NCI-H1105 (cell line): ENCODE measurements at places on chromosomes 16 and 17.

DNA sequence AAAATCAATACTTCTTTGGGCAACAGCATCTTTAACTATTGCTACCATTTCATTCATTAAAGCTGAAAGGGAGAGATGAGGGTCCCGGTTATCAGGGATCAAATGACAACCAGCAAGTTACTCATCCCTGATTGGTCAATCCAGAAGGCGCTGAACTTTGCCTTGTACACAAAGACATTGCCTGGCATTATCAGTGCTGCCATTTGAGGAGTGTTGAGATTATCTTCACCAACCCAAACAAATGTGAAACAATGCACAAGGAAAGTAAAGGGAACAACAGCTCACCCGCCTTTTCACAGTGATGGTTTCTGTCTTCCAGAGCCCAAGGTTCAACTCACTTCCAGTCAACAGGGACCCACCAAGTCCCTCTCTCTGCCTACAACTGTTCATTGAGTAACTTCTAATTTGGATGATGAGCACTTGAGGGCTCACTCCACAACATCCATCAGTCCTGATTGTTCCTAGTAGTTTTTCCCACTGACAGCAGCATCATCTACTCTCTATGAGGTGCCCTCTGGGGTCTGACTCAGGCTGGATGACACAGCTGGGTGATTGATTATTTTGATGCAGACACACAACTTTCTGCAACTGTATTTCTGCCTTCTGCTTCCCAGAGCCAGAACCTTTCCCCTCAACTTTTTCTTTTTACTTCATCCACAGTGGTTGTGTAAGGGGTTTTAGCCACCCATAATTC lies 32.0 kb downstream of the LYRM9 start:
- no peak for DNase-seq

GRCh38 chr16:66401610-66402009 lies 25.5 kb upstream of the BEAN1 start:
- DNase-seq: no peak

DNA sequence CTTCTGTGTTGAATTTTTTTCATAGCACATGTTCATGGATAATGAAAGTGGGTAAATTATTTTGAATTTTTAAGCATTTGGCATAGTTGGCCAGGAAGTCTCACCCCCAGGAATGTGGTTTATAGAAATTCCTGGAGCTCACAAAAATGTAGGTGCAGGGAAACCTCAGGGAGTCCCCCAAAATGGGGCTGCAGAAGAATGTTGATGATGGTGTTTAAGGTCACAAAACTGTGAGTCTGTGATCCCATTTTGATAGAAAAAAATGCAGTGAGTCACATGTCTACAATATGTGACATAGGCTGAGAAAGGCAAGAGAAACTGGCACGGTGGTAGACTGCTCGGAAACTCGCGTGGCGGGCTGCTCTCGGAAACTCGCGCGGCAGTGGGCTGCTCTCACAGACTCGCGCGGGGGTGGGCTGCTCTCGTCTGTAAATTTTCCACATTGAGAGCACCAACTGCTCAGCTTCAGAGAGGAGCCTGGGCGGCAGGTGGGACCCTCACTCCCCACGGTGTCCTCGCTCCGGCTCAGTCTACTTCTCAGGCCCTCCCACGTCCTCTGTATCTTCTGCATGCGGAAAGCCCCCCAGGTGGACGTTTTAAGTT lies 18.7 kb upstream of the MC1R start:
- no peak for DNase-seq

DNA sequence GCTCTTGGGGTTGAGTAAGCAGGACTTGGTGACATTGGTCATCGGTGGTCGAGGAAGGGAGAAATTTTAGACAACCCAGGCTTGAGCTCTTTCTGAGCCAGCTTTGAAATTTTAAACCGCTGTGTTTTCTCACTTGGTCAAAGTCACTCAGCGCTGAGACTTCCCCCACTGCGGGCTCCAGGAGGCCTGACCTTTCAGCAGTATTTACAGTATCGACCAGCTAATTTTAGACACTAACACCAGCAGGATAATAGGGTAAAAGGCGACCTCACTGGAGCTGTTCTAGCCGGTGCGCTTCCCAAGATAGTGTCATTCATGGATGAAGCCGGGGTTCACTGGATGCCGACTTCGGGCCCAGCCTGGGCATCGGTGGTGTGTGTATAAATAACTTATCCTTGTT lies 29.7 kb upstream of the WSCD1 start:
- no peak for DNase-seq

GRCh38 chr16:9115277-9115676 lies 23.8 kb downstream of the HAPSTR1 start:
- DNase-seq: no peak

DNA sequence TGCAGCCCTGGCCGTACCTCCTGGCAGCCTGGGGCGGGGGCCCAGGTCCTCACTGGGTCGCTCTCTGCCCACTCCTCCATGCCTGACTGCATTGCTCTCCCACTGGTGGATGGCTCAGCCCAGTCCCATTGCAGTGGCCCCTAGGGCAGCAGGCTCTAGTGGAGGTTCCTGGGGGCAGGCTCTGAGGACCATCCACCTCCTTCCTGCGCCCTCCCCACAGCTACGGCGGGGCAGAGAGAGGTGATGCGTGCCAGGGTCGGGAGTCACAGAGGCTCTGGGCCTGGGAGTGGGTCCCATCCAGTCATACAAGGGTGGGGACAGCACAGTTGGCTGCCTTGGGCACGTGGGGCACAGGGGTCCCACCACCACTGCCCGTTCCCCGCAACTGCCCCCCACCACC lies 44.0 kb upstream of the CLEC19A start:
- no peak for DNase-seq

GRCh38 chr16:88376835-88377726 lies 5.7 kb upstream of the ZNF469 start:
- DNase-seq: no peak

DNA sequence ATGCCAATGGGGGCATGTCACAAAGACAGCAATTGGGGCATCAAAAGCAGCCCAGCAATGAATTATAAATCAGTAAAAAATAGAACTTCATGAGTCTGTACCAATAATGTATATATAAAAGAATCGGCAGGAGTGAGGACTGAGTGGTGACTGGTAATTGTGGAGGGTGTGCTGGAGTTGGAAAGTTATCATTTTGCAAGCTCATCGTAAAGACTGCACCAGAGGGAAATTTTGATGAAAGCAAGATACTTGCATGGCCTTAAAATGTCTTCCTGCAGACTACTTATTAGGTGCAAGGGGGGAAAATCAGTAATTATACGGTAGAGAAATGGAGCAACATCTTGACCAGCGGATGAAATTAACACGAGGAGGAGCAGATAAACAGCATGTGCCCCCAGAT lies 138.9 kb downstream of the AATF start:
- no peak for DNase-seq

- DNase-seq: no peak
These were observed 5.7 kb downstream of the CSNK1D start for GRCh38 chr17:82267575-82268379.
